GM13977 (cell line): ENCODE measurements at places on chromosomes 6 and 20.

GRCh38 chr6:114267897-114268296 lies 74.9 kb downstream of the HS3ST5 start:
- DNase-seq = no peak

DNA sequence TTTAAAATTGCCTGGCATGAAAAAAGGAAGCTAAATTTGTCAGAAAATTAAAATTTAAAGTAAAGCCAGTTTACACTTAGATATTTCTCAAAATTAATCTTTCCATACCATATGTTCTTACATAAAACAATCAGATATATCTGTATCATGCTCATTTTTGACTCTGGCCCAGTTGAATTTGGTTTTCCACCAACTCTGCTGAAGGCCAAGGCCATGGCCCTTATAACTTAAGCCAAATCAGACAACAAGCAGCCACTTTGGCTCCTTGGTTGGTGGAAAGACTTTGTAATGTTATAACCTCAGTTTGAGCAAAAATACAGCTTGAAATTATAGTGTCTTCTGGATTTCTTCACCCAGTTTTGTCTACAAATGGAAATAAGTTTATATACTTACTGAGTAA lies 97.3 kb downstream of the CENPW start:
- DNase-seq = no peak

DNA sequence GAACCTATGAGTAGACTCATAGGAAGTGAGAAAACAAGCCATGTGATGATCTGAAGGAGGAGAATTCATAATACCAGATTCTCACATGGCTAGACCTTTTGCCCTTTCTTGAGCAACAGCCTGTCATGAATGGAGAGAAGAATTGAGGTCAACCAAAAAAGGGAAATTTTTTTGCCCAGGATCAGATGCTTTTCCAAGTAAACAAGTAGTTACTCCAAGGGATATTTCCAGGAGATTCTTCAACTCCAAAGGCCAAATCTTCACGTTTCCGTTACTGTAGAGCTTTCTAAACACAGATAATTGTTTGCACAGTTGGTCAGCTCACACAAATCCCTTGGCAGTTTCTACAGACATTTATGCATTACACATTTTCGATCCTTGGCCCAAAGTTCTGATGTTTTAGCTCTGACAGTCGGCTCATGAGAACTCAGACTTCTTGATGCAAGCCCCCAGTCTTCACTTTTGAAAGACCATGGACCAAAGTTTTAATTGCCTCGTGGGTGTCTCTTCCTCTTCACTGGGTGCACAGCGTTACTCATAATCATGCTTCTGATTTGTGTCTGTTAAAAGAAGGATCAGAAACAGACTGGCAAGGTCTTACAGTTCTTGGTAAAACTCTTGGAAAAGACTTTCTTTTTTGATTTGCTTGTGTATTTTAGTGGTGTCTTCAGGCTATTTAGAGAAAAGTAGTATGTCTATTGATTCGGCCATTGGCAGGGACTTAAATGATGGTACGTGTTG lies 115.0 kb downstream of the TSHZ2 start:
- DNase-seq = no peak

DNA sequence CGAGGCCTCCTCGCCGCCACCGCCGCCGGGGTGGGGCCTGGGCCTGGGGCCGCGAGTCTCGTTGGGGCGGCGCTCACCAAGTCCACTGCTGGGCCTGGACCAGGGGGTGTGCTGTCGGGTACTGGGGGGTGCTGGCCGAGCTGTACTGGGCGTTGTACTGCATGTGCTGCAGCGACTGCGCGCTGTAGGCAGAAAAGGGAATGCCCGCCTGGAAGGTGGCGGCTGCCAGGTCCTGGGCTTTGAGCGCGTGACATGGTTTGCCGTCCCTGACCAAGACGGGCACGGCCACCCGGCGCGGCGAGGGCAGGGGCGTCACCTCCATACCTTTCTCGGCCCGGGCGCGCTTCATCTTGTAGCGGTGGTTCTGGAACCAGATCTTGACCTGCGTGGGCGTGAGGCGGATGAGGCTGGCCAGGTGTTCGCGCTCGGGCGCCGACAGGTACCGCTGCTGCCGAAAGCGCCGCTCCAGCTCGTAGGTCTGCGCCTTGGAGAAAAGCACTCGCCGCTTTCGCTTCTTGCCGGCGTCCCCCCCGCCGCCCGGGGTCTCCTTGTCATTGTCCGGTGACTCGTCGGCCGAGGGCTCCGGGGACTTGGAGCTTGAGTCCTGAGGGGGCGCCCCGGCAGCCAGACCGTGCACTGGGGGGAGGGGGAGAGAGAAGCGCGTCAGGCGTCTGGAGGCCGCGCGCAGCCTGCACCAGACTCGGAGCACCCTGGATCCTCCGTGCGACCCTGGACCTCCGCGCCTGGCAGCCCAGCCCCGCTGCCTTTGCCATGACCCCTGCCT lies 1.8 kb downstream of the NKX2-2 start:
- DNase-seq = peak; percentile 65

GRCh38 chr6:72365773-72366172 lies 256.1 kb upstream of the KCNQ5 start:
- no peak for DNase-seq

DNA sequence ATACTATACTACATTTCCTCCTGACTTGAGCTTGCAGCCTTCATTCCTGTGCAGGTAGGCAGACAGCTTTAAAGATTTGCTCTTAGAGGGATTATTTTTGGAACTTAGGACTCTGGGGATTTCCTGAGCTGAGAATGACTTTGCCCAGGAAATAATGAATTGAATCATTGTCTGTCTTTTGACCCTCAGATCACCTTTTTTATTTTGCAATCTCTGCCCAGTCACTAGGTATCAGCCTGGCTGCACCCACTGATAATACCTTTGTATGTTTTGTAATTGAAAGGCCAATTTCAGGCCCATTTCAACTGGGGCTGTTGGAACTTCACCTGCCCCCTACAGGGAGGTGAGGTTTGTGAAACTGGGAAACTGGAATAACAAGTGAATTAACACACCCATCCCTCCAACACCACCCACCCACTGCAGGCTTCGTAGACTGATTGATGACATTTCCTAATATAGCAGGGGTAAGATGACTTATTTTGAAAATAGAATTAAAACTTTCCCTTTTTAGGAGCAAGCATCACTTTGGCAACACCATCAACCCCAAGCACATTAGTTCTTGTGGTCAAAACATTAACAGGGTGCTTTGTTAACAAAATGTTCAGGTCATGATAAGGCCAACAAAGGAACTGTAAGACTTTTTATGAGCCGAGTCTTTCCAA lies 157.1 kb upstream of the CENPW start:
- DNase-seq = no peak

DNA sequence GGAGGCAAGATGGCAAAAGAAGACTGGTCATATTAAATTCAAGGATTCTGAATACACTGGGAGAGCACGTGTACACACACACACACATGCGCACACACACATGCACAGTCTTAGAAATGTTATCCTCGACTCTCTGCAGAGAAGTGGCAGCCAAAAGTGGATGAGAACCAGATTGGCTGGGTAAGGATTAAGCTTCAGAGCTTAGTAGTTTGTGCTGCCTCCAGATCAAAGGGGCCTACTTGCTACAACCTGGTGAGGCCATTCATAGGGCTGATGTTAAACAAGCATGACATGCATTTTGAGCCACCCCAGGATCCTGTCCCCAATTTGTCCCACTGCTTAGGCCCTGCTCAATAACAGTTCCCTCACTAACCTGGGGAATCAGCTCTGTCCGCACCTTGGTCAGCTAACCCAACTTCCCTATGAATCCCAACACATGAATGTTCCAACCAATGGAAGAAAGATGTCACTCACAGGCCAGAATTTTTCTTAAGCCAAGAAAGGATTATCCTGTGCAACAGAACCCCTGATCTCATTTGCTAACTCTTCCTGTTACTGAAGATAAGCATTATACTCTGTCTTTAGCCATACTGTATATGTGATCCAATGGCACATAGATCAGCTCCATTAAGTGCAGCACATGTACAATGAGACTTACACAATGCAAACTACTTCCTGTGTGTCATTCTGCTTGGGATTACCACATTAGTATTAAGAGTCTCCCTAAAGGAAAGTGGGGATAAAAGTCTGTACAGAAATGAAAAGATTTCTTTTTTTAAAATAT lies 31.0 kb downstream of the TOMM6 start:
- no peak for DNase-seq

DNA sequence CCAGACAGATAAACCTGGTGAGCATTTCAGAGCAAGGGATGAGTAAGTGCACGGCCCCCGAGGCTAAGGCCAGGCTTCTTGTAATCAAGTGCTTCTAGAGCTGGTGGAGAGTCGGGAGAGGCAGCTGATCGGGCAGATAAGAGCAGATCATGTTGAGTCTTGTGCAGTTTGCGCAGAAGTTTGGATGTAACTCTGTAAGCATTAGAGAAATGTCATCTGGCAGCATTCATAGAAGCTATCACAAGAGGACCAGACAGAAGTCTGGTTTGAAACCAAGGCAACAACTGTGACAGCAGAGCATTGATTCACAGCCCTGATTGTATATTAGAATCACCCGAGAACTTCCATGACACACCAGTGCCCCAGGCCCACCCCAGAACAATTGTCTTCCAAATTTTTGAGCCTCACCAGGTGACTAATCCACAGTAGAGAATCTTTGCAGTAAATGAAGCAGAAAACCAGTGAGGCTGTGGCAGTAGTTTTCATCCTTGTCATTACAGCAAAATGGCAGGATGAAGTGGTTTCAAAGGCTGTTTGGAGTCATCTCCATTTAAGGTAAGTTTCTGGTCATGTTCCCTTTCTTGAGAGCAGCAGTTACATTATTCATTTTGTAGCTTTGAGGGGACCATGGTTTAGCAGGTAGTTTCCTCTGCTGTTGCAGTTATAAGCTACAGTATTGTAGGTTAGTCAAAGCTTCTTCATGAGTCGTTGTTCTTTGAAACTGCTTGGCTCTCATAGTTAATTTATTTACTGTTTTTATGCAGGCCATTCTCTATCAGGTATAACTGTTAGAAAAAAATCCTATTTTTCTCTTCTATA lies 84.1 kb downstream of the RNF217 start:
- DNase-seq = no peak

DNA sequence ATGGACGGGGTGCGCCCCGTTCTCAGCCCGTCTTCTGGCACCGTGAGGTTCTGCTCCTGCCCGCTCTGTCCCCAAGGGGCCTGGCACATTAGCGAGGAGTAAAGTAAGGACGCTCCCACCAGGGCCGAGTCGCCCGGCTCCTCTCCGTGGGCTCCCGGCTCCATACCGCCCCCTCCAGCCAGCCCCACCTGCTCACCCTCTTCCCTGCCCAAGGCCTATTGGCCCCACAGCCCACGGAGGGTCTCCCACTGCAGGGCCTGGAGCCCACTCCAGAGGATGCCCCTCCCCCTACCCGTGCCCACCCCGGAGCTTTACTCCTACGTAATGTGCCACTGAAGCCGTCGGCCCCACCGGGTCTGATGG lies 47.5 kb upstream of the CHRNA4 start:
- DNase-seq = no peak

- DNase-seq = no peak
These were observed 337.8 kb downstream of the THBS2 start for GRCh38 chr6:168915855-168916254.

DNA sequence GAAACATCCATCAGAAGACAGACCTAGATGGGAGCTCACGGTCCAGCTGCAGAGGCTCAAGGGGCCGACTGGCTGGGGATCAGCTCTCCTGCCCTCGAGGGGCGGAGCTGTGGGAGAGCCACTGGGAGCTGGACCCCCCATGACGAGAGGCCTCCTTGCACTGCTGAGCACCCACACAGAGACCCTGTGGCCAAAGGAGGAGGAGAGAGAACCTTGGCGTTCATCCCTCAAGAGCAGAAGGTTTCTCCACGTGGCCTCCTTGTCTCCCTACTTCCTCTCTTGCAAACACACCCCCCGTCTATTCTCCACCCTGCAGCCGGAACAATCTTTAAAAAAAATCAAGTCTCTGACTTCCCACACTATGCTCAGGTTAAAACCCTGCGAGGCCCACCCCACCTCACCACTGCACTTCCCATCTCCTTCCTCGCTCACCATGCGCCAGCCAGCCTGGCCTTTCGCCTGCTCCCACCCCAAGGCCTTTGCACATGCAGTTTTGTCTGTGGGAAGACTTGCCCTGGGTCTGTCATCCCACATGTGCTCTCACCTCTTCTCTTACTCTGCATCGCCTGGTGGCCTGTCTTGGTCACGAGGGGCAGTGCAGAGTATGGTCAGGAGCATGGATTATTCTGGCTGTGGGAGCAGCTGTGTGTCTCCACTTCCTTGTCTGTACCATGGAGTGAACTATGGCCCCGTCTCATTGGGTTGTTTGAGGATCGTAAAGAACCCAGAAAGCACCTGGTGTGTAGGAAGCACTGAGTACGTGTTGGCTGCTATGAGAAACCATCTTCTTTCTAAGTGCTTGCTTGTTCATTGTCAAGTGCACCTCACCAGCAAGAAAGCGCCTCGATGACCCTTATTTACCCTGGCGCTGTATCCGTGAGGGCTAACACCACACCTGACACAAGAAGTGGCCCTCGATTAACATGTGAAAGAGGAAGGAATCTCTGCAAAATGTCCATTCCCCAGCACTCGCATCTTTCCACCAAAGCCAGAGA lies 32.9 kb downstream of the PMEPA1 start:
- DNase-seq = no peak

GRCh38 chr6:72784071-72784470 lies 162.2 kb downstream of the KCNQ5 start:
- DNase-seq = no peak

GRCh38 chr20:41032271-41032670 lies 3.6 kb downstream of the TOP1 start:
- no peak for DNase-seq

DNA sequence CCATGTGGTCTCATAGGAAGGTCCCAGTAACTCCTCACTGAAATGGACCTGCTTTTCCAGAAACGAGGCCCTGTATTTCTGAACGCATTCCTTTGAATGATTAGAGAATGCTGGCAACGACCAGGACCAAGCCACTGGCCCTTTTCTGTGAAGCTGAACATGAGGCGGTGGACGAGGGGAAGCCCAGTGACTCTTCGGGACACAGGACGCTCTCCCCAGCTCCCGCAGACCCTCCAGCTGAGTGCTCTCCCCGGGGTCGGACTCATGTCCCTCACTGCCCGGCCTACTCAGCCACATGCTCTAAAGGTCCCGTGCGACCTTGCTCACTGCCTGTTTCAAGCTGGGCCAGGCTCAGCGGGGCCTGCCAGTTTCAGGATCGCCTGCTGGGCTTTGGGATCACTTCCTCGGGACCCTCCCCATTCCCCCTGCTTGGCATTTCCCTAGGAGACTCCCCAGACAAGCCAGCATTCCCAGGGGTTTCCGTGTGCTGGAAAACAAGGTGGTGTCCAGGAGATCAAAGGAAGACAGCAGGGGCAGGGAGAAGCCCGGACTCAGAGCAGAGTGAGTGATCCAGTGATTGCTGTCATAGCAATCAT lies 2.6 kb upstream of the CST9 start:
- no peak for DNase-seq

- DNase-seq = no peak
These were observed 472.1 kb upstream of the RNF217 start for GRCh38 chr6:124490122-124490521.

DNA sequence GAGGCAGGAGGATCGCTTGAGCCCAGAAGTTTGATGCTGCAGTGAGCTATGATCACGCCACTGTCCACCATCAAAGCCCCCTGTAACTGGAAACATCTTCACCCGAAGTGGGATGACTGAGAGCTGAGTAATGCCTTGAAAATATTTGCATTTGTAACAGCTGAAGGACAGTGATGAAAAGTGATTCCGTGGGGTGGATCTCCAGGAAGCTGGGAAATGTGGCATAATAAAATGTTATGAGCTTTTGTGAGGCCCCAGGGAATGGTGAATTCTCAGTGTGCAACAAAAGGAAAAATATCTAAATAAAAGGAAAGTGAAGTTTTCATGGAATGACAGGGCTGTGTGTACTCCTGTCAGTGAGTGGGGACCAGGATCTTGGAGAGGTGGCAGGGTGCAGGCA lies 92.0 kb downstream of the JAG1 start:
- no peak for DNase-seq
